ENCODE measurements at places on chromosomes 4 and X. TPM values are rescaled to one million over a fixed set of nuclear protein-coding genes. Genes with fewer than 3 reads are reported as not detected.

- DNase-seq, result no peak
Measured at GRCh38 chr4:91471280-91471679, 832.5 kb upstream of the GRID2 start.

GRCh38 chr4:3250956-3251690 lies 2.2 kb downstream of the MSANTD1 start:
- no peak for DNase-seq

DNA sequence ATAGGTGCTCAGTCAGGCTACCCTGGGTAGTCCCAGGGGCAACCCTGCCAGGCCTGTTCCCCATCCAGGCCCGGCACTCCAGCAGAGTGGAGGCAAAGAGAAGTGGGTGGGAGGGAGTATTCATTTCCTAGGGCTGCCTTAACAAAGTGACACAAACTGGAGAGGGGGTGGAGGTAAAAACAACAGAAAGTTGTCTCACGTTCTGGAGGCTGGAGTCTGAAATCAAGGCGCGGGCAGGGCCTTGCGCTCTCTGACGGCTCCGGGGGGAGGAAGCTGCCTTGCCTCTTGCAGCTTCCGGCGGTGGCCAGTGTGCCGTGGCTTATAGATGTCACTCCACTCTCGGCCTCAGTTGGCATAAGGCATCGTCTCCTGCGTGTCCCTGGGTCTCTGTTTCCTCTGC lies 90.8 kb downstream of the DCTD start:
- DNase-seq, result no peak

DNA sequence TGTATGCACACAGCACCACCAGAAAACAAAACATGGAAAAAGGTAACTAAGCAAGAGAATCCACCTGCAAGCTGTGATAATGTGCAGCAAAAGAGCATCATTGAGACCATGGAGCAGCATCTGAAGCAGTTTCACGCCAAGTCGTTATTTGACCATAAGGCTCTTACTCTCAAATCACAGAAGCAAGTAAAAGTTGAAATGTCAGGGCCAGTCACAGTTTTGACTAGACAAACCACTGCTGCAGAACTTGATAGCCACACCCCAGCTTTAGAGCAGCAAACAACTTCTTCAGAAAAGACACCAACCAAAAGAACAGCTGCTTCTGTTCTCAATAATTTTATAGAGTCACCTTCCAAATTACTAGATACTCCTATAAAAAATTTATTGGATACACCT lies 90.2 kb downstream of the TET2 start:
- DNase-seq, result no peak

GRCh38 chr4:17163156-17163771 lies 264.8 kb upstream of the LDB2 start:
- no peak for DNase-seq

- no peak for DNase-seq
Measured at GRCh38 chrX:48698306-48698705, 1.8 kb downstream of the SUV39H1 start.

DNA sequence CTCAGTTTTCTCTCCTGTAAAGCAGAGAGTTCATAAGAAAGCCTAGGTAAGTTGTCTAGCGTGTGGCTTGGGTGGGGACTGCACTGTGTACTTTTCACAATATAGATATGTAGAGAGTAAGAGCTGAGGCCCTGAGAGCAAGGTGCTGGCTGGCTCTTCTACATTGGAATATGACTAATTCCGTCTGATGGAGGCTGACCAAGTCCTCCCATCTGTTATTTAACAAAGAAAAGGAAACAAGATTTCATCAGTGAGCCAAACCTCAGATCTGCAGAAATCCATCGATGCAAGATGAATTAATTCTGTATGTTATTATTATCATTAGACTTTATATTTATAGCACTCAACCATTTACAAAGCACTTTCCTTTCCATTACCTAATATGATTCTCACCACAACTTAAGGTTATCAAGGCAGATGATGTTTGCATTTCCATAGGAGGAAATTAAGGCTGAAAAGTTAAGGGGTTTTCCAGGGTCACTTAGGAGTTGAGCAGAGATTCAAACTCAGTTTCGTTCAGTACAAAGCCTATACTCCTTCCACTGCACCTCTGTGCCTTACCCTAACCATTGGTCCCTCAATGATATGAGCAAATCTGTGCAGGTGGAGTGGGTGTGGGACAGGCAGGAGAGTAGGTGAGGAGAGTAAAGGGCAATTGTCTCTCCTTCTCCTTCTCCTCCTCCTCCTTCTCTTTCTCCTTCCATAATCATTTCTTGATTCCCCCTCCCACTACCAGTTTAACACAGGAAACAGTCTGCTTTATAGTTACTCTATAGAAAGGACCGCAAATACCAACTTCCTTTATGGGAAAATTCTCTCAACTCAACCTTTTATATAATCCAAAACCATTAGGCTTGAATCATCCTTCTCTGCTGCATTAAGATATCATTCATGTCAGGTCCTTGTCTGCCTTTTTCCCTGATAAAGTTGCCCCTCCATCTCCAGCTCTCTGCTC lies 27.6 kb upstream of the SRD5A3 start:
- DNase-seq, result no peak

DNA sequence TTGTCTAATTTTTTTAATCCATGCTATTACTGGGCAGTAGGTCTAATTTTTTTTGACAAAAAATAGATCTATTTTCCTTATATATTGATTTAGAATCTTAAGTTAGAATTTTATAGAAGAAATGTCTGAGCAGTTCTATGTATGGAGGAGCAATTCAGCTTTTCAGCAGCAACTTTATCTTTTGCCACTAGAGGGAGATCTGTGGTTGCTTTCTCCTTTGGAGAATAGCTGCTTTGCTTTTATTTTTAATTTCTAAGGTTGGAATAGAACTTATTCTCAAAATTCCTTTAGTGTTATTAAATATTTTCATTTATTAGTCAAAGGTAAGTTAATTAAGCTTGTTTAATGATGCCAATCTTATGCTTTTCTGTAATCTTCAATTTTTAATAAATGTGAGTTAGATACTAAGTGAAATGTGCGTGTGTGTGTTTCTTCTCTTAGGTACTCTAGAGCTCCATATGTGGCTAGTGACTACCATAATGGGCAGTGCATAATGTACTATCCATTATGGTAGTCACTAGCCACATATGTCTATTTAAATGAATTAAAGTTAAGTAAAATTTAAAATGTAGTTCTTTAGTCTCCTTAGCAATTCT lies 29.3 kb downstream of the FAM199X start:
- DNase-seq, result peak; percentile 65

DNA sequence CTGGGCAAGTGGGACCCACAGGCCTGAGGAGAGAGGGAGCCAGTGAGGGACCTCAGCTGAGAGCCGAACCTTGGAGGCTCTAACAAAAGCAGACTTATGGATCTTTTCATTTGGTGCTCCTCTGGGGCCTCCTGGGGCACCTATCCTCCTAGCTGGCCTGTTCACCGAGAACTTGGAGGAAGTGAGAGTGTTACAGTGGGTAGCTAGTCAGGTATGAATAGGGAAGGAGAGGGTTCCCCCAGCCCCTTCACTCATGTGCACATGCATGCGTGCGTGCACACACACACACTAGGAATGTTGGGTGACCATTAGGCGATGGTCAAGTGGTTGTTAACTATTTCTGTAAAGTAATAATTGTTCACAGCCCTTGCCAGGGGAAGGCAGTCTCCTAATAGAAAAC lies 18.6 kb upstream of the TMEM185A start:
- DNase-seq, result no peak

GRCh38 chr4:174318829-174319764 lies 35.4 kb downstream of the CEP44 start:
- peak; percentile 57 for DNase-seq

GRCh38 chr4:40621592-40622512 lies 7.8 kb downstream of the RBM47 start:
- DNase-seq, result peak; percentile 75

Gene MSX1
- 0.03 TPM for total RNA-seq
